ENCODE measurements at places on chromosomes 11 and 22.

- DNase-seq = no peak
These were observed 8.2 kb downstream of the FJX1 start for GRCh38 chr11:35626501-35626900.

GRCh38 chr11:123054301-123055065 lies 7.5 kb downstream of the HSPA8 start:
- no peak for DNase-seq

DNA sequence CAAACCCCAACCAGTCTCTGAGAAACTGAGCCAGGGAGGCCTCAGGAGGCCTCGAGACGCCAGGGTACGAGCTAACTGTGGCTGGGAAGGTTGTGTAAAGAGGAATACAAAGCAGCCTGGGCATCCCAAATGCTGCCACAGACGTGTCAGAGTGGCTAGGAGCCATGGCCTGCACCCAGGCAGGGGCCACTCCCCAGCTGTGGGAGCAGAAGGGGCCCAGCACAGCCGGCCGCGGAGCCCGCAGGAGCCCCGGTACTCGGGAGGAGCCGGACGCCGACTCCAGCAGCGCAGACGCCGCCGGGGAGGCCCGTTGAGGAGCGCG lies 349.8 kb upstream of the B3GAT1 start:
- no peak for DNase-seq

GRCh38 chr11:17775035-17775348 lies 40.4 kb downstream of the KCNC1 start:
- DNase-seq = no peak

GRCh38 chr11:121575250-121575962 lies 122.6 kb upstream of the SORL1-AS1 start:
- DNase-seq = no peak

DNA sequence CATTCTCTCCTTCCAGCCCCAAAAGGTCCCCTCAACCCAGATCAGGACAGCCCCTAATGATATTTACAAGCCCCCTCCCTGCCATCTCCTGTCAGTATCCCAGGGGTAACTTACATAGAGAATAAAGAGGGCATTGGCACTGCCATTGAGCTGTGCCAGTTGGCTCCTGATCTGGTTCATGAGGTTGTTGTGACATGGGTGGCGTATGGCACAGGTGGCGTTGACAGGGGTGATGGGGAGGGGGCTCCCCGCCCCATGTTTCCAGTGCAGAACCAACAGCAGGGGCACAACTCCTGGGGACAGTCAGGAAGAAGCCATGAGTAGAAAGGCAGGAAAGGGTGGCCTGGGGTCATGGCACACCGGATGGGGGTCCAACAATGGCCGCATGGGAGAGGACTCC lies 1.9 kb downstream of the LIF start:
- no peak for DNase-seq

DNA sequence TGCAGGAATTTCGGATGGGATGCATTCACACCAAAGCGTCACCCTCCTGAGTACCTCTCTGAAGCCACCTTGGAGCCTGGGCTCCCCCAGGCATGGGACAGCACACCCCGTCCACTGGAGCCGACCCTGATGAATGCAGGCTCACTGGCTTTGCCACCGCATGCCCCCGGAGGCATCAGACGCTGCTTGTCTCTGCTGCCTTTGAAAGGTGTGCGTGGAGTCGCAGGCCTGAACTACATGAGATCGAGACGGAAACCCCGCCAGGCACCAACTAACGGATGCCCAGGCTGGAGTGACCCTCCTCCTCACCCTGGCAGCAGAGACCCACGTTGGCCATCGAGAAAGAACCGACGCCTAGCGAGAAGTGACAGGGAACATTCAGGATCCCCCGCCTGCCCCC lies 22.5 kb downstream of the KRTAP5-5 start:
- no peak for DNase-seq

GRCh38 chr22:48856308-48856615 lies 971.4 kb downstream of the BRD1 start:
- DNase-seq = no peak

- no peak for DNase-seq
These were observed 5.1 kb upstream of the B4GALNT4 start for GRCh38 chr11:363948-364761.

DNA sequence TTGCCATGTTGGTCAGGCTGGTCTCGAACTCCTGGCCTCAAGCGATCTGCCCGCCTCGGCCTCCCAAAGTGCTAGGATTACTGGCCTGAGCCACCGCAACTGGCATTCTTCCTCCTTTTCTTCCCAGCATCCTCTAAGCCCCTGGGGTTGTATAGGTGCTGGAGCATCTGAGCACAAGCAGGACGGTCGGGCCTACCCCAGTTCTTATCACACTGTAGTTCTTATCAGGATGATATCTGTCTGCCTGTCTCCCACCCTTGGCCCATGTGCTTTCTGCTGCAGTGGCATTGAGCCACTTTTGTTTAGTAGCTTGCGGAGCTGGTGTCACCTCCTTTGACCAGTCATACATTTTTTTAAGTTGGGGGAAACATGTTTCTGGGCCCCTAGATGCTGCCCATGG lies 1.9 kb downstream of the RHOD start:
- DNase-seq = no peak

GRCh38 chr11:77386178-77386577 lies 84.7 kb upstream of the GDPD4 start:
- DNase-seq = no peak

- no peak for DNase-seq
These were observed 292.7 kb downstream of the ETS1 start for GRCh38 chr11:128294671-128295050.

DNA sequence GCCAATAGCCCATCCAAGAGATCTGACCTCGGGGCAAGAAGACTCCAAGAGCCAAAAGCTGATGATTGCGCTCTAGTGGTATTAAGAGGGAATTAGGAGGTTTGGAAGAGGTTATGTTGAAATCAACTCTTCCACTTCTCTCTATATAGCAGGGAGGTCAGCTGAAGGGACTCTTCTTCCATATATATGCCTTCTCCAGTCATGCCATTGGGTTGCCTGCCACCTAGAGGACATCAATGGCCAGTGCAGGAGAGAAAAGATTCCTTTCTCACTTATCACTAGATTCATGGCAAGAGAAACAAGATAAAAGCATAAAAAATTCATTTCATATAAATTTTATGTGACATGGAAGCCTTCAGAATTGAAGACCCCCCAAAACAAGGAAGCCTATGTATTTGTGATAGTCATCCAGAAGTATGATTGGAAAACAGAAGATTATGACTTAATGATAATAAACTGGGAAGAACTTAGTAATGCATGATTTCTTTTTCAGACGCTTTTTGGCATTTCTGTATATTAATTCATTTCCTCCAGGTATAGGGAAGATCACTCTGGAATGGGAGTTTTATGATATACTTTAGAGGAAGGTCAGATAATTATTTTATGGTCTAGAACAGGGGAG lies 435.1 kb upstream of the DDI1 start:
- DNase-seq = no peak

GRCh38 chr11:86395061-86395551 lies 20.4 kb downstream of the CCDC81 start:
- DNase-seq = no peak
